Natural killer cell treated with Interleukin-12 subunit alpha and Interleukin-12 subunit beta and Interleukin-15 and Interleukin-18, amount 100 ng/mL, for 72 hours (primary cell): ENCODE measurements at places on chromosomes 7 and 10.

DNA sequence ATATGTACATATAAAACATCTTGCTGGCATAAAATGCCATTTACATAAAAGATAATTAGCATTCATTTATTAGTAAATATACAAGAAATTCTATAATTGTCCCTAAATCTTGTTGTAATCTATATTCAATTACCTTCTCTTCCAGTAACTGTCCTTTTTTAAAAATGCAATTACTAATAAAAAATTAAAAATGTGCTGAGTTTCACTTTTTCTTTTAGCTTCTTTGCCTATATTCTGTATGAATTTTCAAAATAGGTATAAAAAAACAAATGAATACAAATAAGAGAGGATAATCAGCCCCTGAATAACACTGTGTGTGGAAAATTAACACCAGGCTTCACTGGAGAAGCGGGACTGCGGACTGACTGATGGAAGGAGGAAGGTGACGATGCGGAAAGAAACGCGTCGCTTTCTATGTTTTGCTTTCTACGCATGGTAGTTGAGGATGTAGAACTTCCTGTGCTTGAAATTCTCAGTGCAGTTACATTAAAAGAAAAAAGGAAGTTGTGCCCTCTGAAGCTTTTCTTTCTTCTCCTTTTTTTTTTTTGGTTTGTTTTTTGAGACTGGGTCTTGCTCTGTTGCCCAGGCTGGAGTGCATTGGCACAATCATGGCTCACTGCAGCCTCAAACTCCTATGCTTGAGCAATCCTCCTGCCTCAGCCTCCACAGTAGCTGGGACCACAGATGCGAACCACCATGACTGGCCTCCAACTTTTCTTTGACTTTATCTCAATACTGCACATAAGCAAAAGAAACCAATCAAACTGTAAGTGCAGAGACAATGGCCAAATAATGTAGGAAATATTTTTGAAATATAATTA is 7.4 kb upstream of the ZMYND11 start:
- DNase-seq = no peak

- no peak for DNase-seq
Observed at GRCh38 chr7:136230210-136230609, 253.1 kb upstream of the MTPN start.

DNA sequence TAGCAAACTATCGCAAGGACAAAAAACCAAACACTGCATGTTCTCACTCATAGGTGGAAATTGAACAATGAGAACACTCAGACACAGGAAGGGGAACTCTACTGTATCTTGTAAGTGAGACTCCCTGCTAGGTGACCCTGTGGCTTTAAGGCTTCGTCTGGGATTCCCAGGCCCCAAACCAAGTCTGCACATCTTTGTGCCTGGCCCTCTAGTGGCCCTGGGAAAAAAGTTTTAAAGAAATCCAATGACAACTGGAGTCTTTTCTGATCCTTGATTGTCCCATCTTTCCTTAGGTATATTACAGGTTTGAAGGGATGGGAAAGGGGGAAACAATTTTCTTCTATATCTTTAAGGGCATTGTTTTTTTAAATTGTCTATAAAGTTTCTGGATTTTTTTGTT is 10.6 kb upstream of the LIPM start:
- DNase-seq = no peak

DNA sequence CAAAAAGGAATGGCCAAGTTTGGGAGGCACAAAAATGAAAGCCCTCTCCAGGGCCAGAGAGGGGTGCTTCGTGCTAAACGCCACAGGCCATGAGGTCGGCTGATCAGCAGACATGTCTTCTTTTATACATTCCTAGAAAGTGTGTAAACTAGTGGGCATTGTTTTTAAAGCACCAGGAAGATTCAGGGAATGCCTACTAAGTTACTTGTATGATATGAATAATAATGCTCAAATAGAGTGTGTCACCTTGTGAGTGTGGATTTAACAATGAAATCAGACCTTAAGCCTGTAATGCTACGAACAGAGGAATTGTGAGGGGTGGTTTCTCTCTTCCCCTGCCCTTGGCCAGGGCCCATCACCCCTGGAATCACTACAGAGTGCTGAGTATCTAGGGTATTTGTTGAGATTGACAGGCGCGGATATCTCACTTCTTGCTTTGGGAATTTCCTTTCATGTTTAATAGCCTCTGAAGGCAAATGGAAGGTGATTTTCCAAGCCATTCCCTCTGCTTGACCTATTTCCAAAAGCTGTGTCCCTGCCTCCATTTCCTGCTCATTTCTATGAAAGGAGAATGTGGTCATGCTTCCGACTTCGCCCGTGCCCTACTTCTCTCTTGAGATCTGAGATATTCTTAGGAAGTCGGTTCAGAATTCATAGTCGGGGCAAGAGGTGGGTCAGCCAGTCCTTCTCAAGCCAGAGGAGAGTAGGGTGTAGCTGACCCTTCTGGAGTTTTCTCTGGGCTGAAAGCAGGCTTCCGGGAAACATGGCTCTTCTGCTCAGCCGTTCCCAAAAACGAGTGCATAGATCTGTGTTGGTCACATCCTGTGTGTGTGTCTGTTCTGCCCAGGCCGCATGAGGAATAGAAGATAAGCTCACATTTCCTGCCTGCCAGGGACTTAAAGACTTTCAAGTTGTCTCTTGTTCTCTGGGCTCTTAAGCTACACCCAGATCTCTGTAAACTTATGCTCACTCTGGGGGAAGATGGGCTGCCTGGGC is 167.8 kb upstream of the ITGB1 start:
- DNase-seq = no peak

DNA sequence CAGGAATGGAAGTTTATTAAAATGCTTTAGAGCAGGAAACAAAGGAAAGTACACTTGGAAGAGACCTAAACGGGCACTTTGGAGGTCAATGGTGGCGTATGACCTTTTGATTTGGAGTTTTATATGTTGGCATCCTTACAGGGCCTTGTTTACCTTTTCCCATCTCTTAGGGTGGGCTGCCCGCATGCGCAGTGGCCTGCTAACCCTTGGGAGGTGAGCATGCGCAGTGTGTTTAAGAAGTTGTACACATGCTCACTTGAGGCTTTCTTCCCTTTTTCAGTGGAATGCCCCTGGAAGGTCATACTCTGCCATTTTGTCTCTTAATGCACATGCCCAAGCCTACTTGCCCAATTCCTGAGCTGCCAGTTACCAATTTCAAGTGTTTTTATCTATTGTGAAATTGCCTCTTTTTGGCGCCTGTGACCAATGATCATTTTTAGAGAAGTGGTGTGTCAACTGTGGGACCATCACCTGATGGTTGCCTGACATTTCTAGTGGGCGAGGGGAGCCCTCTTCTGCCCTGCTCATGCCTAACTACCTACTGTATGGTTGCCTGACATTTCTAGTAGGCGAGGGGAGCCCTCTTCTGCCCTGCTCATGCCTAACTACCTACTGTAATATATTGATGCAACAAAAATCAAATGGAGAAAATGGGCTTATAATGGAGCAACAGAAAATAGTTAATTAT is 138.0 kb downstream of the PPP1R9A start:
- no peak for DNase-seq
